NCI-H1694 (cell line): ENCODE measurements at places on chromosomes 7 and 10.

DNA sequence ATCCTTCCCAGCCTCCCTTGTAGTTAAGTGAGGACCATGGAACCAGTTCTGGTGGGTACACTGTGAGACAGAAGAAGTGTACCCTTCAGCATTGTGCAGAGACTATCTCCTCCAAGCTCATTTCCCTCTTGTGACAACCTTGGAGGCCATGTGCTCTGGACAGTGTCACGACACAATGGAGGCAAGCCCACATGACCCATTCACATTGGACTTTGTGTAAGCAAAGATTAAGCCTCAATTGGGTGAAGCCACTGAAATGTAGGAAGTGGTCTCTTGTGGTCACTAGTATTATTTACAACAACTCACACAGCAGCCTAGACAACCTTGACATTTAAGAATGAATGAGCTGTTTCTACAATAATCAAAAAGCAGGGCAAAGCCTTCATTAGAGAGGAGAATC is 124.2 kb downstream of the INHBA start:
- DNase-seq: no peak

DNA sequence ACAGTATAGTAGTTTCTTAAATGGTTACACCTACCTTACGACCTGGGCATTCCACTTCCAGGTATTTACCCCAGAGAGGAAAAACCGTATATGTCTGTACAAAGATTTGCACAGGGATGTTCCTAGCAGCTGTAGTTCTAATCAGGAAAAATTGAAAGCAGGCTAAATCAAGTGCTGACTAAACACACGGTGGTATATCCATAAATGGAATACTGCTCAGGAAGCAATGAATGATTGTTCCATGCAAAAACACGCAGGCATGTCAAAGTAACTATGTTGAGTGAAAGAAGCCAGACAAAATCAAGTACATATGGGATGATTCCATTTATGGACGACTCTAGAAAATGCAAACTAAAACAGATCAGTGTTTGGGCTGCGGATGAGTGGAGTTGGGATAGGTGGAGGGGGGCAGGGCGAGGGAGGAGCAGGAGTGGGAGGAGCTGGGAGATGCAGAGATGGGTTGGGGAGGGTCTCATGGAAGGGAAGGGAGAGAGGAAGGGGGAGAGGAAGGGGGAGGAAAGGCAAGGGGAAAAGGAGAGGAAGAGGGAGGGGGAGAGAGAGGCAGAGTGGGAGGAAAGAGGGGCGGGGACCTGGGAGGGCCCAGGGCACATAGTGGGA is 484 bp upstream of the MSRB2 start:
- DNase-seq: no peak

DNA sequence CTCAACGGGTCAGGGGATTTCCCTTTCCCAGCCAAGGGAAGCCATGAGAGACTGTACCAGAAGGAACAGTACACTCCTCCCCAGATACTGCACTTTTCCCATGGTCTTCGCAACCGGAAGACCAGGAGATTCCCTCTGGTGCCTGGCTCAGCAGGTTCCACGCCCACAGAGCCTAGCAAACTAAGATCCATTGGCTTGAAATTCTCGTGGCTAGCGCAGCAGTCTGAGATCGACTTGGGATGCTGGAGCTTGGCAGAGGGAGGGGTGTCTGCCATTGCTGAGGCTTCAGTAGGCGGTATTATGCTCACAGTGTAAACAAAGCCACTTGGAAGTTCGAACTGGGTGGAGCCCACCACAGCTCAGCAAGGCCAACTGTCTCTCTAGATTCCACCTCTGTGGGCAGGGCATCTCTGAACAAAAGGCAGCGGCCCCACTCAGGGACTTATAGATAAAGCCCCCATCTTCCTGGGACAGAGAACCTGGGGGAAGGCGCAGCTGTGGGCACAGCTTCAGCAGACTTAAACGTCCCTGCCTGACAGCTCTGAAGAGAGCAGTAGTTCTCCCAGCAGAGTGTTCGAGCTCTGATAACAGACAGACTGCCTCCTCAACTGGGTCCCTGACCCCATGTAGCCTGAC is 29.6 kb downstream of the SLC16A12 start:
- DNase-seq: no peak

GRCh38 chr7:127782654-127783559 is 130.9 kb downstream of the SND1 start:
- peak; percentile 11 for DNase-seq

GRCh38 chr10:100382553-100382952 is 35.5 kb downstream of the SCD start:
- DNase-seq: no peak

DNA sequence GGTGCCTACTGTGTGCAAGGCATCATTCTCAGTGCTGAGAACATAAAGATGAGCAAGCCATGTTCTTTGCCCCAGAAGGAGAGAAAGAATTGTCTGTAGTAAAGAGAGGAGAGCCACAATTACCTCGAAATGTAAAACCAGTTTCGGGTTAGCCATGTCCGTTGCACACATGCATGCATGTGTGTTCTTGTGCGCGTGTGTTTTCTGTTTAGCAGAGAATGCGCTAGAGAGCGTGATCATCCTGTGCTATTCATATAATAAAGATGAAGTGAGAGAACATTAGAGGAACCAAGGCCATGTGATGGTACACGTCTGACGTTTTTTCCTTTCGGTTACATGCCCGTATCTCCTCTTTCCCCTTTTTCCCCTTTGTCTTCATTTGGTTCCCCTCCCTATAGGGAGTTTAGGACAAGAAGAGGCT is 158.2 kb downstream of the CELF2 start:
- no peak for DNase-seq

GRCh38 chr10:4022473-4022872 is 237.5 kb upstream of the KLF6 start:
- no peak for DNase-seq

GRCh38 chr10:132703419-132704007 is 82.4 kb downstream of the NKX6-2 start:
- DNase-seq: no peak

- no peak for DNase-seq
Observed at GRCh38 chr7:55502124-55502857, 70.0 kb downstream of the VOPP1 start.

DNA sequence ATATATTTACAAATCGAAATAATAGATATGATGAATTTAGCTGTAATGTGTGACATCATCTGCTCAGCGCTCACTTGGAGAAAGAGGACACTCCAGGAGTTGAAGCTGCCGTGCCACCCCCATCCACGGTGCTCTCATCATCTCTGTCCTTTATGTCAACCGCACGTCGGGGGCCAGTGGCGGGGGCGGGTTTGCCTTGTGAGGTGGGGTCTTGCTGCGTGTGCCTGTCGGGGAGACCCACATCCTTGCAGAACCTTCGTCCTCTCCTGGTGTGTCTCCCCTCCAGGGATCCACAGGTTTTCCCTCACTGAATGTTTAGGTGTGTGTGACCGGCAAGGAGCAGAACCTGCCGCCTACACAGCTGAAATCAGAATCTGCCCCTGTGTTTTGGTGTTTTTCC is 71.6 kb downstream of the INPP5A start:
- no peak for DNase-seq

- no peak for DNase-seq
Observed at GRCh38 chr10:70551971-70552422, 50.5 kb downstream of the PRF1 start.

- no peak for DNase-seq
Observed at GRCh38 chr10:76902949-76903348, 734.7 kb downstream of the KCNMA1 start.

GRCh38 chr10:3427950-3428354 is 255.4 kb upstream of the PITRM1 start:
- DNase-seq: no peak

GRCh38 chr7:111096997-111097396 is 6.1 kb downstream of the LRRN3 start:
- DNase-seq: no peak

DNA sequence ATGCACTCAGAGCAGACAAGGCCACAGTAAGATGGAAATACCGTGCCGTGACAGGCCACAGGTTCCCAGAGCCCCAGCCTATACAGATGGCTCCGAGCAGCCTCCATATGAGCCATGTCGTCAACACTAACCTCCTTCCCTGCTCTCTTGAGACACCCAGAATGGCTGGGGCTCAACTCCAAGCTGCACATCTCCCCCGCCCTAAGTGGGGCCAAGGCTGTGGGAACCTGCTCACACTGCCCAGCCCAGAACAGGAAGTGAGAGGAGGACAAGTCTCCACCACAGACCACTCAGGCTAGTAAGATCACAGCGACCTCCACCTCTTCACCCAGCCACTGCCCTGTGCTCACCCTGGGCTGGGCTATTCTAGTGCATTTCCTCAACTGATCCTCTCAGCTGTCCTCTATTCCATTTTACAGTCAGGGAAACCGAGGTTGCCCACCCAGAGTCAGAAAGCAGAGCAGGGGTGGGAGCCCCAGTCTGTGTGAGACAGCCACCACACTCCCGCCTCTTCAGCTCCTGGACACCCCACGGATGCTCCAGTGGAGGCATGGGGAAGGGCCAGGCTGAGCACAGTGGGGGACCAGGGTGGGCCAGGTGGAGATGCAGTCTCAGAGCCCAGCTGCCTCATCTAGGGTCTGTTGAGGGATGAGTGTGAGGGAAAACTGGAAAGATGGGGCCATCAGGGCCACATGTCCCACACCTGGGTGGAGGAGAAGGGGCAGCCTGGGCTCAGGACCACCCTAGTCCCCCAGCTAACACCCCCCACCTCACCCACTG is 11.6 kb downstream of the GRID1 start:
- no peak for DNase-seq

DNA sequence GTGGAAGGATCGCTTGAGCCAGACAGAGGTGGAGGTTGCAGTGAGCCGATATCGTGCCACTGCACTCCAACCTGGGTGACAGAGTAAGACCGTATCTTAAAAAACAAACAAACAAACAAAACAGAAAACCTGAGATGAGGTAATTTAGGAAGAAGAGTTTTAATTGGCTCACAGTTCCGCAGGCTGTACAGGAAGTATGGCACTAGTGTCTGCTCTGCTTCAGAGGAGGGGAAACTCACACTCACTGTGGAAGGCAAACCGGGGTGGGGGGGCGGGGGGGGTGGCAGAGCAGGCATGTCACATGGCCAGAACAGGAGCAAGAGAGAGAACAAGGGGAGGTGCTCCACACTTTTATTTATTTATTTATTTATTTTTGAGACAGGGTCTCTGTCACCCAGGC is 5.1 kb downstream of the UBE2D4 start:
- DNase-seq: no peak

GRCh38 chr7:22338877-22339276 is 18.1 kb downstream of the RAPGEF5 start:
- DNase-seq: no peak

DNA sequence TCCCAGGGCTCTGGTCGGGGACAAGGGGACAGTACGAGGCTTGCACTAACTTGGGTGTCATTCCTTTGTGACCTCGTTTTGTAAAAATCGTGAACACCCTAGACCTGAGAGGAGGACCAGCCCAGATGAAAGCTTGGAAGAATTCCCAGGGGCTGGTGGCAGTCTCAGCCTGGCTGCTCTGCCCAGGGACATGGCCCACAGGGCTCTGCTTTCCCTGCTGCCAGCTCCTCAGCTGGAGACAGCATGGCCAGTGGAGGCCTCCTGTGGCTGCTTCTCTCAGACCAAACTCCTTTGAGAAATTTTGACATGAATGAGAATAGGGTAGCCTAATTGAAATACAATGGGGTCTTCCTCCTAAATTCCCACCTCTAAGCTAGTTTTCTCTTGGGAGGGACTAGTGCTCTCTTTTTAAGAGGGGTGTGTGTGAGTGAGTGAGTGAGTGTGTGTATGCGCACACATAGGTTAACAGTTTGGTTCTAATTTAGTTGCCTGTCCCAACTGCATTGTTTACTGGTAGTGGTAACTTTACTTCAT is 140.3 kb upstream of the EFCAB10 start:
- no peak for DNase-seq

- peak; percentile 46 for DNase-seq
Observed at GRCh38 chr10:91006001-91006751, 85.3 kb upstream of the ANKRD1 start.

DNA sequence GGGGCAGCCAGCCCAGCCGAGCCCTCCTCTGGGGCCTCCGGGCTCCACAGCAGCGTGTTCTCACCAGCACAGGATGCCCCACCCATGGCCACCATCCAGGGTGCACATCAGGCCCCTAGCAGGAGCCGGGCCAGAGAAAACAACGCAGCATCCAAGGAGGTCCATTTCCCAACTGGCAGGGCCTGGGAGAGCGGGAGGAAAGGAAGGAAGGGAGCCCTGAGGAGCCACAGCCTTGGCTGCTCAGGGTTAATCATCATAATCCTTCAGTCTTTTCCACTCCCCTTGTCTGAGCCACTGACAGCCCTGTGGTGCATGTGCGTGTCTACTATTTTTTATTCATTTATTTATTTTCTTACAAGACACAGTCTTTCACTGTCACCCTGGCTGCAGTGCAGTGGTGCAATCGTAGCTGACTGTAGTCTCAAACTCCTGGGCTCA is 3.6 kb downstream of the PLAC9 start:
- peak; percentile 15 for DNase-seq

DNA sequence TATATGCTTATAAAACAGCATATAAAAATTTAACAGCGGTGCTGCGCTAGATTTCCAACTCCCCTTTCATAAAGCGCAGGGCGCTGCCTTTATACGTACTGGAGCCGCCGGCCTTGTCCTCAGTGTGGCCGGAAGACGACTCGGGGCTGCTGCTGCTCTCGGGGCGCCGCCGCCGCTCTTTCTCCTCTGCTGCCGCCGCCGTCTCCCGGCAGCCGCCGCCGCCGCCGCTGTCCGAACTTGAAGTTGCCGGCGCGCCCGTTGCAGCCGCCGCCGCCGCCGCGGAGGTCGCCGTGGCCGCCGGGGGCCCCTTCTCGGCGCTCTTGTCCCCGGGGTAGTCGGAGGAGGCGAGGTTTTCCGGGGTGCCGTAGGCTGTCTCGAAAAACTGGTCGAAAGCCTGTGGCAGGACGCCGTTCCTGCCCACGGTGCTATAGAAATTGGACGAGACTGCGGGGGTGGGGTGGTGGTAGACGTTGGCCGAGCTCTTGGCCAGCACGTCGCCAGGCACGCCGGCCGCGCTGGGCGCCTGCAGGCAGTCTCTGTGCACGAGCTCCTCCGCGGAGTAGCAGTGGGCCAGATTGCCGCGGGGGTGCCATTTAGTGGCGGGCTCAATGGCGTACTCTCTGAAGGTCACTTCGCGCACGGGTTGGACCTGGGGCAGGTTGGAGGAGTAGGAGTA is 557 bp downstream of the HOXA11 start:
- DNase-seq: no peak

DNA sequence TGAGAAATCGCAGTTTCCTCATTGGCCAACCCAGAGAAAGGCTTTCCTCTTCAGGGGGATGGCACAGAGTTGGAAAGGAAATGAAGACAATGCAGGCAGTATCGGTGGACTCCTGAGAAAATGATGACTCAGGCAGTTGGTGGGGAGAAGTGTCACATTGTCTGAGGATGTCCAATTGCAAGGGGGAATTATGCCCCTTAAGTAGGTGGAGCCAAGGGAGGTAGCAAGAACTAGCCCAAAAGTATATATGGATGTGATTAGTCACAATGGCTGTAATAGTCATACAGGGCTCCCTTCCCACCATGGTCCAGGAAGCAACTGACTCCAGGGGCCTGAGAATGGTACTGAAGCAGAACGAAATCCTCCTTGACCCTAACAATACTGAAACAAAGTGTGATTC is 58.3 kb upstream of the EGFR start:
- DNase-seq: no peak
